ENCODE measurements at places on chromosomes 12 and 14.
A peak's percentile ranks its signal among the peaks of the same experiment; 100 is the strongest.

DNA sequence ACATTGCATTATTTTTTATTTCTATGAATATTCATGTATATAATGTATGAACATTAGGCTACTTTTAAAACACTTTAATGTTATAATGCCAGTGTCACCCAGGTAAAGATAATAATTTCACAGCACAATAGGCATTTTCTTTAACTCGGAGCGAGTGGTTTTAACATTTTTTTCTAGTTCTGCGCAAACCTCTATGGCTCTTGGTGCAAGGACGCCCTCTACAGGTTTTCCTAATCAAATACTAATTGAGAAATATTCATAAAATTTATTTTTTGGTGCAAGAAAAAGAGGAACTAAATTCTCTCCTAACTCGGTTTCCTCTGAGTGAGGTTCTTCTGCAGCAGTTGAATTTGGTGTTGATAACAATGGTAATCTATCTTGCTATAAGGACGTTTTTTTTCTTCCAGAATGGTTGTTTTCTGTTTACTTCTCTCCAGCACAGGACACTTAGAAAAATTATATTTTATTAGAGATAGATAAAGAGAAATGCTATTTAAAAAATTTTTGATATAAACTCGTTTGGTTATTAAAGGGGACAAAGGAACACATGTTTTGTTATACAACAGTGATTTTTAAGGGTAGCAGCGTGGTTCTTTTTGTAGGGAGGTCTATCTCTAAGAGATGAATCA lies 2.4 kb upstream of the WIF1 start:
- DNase-seq = peak; percentile 91

DNA sequence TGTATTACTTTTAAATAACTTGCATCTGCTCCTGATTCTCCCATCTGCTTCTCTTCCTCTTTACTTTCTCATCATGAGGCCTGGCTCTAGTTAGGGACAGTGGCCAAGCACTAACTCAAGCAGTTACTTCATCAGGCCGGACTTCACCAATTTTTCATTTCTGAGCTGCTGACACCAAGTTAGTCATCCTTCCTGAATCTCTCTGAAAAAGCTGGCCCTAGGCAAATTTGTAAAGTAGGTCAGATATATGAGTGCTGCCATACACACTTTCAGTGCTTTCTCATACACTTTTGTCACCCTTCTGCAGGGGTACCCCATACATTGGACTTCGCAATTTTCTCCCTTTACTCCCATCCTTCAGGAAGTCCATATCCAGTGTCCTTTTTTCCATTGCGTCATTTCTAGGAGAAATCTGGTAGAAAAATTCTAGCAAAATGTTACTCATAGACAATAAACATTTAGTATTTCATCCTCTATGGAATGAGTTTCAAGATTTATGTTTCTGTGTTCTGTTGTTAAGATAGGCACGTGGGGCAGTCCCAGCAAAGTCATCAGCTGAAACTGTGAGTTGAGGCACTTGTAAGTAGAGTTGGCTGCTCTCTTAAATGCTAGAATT lies 276.8 kb upstream of the TMPO start:
- DNase-seq = no peak

- no peak for DNase-seq
Observed at GRCh38 chr12:78324234-78324633, 493.5 kb downstream of the NAV3 start.

- DNase-seq = no peak
Observed at GRCh38 chr14:34662561-34663088, 32.7 kb upstream of the SNX6 start.

- DNase-seq = no peak
Observed at GRCh38 chr12:123344086-123344485, 20.6 kb downstream of the SBNO1 start.

GRCh38 chr12:1041478-1041877 lies 50.5 kb downstream of the ERC1 start:
- no peak for DNase-seq

DNA sequence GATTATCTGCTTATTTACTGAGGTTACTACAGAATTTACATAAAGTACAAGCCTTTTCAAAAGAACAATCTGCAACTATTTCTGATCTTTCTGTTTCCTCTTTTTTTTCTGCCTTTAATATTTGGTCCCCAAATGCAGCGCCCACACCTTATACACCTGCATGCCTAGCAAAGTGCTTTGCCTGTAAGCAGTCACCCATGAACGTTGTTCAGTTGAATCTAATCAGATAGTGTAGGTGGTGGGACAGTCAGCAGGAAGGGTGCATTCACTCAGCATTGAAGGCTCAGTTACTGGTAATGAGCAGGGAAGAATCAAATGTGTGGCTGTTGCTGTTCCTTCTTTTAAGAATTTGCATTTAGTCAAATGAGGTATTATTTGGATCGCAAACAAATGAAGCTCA lies 108.4 kb downstream of the GPR135 start:
- DNase-seq = no peak
